IPS DF 6.9 (cell line): ENCODE measurements at places on chromosomes 7 and 10.

DNA sequence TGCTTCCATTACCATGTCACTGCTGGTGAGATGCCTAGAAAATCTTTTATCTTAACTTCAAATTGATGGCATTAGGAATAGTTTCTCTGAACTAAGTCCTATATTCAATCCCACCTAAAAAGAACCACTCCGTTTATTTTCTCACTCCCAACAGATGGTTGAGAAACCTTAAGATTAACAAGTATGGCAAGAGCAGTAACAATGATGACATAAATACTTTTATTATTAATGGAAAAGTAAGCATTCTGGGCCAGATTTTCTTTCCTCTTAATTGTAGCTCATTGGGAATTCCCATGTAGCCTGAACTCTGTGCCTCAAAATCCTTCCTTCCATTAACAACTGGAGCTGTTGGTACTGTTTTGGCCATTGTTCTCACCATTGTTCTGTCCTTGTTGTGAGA lies 21.1 kb upstream of the FAM13C start:
- no peak for DNase-seq

GRCh38 chr7:136275794-136276193 lies 298.6 kb upstream of the MTPN start:
- DNase-seq, result no peak

DNA sequence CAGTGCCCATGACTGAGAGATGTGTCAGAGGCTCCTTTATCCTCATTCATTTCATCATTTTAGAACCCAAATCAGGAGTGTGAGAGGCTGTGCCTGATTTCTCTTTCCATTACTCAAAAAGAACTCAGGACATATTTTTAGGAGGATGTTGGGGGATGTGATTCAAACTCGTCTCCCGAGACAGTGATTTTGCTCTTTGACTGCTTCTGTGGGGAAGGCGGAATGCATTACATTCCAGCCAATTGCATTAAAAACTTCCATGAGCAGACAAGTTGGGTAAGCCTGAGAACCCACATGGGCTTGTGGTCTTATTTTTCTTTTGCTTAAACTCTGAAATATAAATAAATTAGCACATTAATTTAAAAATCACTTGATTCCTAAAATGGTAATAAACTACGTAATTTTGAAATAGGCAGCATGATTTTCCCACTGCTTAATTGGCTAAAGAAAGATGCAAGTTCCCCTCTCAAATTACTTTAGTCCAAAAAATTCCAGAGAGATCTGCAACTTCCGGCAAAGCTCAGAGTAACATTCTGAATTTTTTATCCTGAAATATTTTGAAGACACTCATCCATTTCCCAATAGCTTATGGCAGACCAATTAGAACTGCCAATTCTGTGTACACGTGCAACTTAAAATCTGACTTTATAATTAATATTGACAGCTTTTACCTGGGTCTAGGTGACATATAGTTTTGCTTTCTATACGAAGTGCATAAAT lies 185.6 kb downstream of the C7orf25 start:
- DNase-seq, result no peak

GRCh38 chr10:49307921-49308320 lies 9.0 kb downstream of the C10orf71 start:
- no peak for DNase-seq

DNA sequence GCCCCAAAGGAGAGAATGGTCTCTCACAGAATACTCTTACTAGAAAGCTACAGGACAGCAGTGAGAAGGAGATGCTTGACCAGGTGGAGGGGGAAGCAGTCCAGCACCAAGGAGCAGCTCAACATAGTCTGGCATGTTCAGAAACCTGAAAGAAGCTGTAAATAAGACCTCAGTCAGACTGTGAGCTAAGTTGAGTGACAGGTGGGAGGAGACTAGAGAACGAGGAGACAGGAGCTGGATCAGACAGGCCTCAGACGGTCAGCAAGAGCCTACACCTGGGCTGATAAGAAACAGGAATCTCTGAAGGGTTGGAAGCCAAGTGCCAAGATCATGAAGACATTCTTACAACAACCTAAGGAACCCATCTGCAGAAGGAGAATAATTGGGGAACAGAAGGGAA lies 54.5 kb downstream of the ELMO1 start:
- DNase-seq, result no peak

- DNase-seq, result no peak
Observed at GRCh38 chr7:143331179-143331801, 15.4 kb downstream of the CLCN1 start.

GRCh38 chr10:49830016-49830415 lies 67.9 kb upstream of the OGDHL start:
- no peak for DNase-seq

DNA sequence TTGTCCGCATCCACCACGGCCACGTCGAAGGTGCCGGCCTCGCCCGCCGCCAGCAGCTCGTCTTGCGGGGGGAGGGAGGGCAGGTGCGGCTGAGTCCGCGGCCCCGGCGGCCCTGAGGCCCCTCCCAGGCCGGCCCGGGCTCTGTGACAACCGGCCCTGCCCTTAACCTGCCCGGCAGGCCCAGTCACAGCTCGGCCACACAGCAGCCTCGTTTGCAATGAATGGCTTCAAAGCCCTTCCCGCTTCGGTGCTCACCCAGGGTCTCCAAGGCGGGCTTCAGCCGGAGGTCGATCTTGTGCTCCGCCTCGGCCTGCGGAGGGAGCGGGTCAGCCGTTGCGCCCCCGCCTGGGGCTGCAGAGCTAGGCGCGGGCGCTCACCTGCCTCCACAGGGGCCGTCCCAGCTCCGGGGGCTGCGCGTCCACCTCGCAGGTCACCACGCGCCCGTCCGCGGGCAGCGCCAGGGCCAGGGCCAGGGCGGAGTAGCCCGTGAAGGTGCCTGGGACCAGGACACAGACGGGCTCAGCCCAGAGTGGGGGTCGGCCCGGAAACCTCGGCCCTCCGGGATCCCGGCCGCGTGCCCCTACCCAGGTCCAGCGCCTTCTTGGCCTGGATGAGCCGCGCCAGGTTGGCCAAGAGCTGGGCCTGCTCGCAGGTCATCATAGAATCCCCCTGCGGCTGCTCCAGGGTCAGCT lies 928 bp downstream of the COMTD1 start:
- no peak for DNase-seq

DNA sequence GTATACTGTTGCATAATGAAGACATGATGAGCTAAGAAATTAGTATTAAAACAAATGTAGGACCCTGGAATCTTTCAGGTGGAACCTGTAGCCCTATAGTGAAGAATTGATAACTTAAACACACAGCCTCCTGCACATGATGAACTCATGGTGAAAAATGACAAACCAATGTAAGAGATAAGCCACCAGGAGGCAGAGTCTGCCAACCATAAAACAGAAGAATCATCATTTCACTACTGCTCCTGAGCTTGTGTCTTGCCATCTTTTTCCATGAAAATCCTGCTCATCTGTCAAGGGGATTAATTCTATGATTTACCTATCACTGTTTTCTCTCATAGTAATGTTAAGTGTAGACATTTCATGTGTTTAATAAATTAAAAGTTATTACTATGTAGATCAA lies 363.9 kb downstream of the MALRD1 start:
- peak; percentile 37 for DNase-seq

- no peak for DNase-seq
Observed at GRCh38 chr10:91010952-91011351, 90.1 kb upstream of the ANKRD1 start.

DNA sequence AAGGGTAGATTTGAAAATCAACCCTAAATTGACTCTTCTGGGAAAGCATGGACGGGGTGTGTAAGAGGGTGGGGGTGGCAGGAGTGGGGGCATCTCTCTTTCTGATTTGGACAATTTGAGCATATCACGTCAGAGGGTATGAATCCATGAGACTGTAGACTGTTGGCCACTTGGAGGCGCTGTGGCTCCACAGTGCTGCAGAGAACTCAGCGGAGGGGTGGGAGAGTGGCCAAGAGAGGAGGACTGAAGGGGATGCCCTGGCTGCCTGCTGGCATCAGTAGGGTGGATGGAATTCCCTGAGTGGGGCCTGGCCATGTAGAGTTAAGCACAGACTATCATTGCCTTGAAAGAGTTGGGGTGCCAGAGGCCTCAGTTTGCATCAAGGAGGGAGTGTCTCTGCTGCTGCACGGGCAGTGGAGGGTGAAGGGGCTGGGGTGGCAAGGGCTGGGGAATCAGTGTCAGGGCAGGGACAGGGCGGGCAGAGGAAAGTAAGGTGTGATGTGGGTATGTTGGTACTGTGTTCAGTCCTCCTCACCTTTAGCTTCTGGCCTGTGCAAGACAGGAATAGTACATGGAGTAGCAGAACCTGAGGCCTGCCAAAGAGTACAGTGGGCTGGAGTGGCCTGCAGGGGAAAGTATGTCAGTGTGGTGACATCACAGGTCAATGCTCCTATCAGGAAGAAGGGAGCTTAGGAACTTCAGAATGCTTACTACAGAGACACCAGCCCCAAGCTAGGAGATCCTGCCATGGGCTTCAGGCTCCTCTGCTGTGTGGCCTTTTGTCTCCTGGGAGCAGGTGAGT lies 133.5 kb upstream of the PRSS58 start:
- DNase-seq, result peak; percentile 52

DNA sequence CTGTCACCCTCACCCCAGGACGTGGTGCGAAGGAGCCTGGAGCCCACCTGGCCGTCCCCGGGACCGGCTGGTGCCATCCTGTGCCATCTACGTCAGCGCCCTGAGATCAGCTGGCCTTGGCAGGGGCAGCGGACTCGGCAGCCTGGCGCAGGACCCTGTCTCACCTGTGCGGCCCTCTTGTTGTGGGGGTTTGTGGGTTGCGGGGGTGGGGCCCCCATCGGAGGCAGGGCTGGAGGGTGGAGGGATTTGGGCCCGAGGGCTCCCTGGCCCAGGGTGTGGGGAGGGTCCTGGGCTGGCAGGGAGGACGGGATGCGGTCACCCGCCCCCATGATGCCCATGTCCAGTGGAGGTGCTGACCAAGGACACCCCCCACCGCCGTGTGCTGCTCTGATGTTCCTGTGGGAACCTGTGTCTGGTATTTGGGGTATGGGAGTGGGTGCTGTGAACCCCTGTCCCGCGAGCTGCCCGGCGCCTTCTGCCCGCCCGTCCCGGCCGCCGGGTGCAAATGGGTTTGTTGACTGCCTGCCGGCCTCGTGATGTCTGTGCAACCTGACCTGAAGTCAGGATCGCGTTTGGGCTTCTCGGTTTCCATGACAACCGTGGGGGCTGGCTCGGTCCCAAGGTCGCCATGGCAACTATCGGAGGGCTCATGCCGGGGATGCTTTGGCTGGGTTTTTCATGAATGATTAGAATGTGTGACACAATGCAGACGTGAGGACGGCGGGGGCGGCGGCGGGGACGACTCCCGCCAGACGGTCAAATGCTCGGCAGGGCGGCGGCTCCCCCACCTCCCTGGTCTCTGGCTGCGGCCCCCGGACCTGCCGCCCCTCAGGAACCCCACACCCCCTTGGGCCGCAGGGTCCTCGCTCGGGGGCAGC lies 7.3 kb downstream of the MAFK start:
- no peak for DNase-seq

DNA sequence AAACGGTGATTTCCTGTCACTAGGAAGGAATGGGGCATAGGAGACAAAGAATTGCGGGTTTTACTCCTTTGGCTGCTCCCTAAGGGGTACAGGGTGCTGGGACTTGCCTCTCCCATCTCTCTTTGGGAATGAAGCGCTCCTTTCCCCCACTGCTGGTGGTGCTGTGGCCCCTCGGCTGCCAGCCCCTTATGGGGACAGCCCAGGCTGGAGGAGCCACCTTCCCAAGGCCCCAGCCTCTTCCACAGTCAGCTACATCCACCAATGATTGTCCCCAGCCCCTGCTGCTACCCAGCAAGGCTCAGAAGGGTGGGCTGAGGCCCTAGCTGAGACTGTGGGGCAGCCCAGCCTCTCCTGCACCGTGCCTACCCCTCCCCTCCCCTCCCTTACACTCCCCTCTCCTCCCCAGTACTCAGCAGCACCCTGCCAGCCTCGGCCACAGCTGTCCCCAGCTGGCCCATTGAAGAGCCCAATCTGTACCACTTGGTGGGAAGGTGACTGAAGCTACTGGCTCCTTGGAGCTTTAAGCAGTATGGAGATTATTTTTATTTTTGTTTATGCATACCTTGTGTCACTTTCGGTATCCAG lies 19.0 kb downstream of the PRKAG2 start:
- no peak for DNase-seq

- DNase-seq, result no peak
Observed at GRCh38 chr10:21048068-21048467, 151.0 kb upstream of the NEBL start.

- DNase-seq, result peak; percentile 79
Observed at GRCh38 chr10:25522946-25523608, 348.3 kb downstream of the GPR158 start.

GRCh38 chr7:71286336-71286735 lies 154.4 kb downstream of the GALNT17 start:
- no peak for DNase-seq

DNA sequence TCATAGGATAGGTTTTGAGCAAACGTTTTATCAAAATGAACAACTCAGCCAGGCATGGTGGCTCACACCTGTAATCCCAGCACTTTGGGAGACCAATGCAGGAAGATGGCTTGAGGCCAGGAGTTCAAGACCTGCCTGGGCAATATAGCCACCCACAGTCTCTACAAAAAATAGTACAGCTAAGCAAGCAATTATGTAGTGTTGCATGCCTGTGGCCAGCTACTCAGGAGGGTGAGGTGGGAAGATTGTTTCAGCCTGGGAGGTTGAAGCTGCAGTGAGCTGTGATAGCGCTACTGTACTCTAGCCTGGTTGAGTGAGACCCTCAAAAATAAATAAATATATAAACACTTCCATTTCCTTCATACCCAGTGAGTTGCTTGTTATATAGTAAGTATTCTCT lies 67.1 kb downstream of the LSMEM1 start:
- no peak for DNase-seq

DNA sequence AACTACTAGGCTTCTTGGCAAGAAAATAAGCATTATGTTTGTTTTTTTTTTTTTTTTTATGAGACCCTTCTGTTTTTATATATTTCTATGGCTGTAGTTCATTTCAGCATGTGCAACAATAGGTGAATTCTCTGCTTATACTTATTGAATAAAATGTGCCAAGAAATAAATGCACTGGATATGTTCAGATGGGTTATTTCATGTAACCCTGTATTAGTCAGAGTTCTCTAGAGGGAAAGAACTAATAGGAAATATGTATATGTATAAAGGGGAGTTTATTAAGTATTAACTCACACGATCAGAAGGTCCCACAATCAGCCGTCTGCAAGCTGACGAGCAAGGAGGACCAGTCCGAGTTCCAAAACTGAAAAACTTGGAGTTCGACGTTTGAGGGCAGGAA lies 292.8 kb downstream of the CSTF2T start:
- no peak for DNase-seq

- DNase-seq, result no peak
Observed at GRCh38 chr10:123890756-123891143, 857 bp downstream of the CPXM2 start.

GRCh38 chr10:88467835-88468485 lies 115.2 kb downstream of the RNLS start:
- DNase-seq, result no peak

GRCh38 chr7:103593691-103594090 lies 147.7 kb upstream of the SLC26A5 start:
- no peak for DNase-seq

DNA sequence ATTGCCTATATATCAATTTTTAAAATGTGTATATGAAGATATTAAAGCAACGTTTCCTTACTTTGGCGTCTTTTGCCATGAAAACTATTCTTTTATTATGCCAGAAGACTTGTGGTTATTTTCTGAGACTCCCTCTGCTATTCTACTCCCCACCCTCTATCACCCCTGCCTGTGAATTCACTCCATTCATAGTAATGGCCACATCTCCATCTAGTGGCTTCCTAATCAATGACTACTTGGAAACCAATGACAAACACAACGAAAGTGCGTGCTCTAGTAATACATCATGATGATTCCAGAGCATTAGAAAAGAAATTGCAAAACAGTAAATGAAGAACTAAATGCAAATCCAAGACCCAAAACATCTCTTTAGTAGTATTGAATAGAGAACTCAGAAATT lies 186.7 kb upstream of the HGF start:
- peak; percentile 41 for DNase-seq

- DNase-seq, result no peak
Observed at GRCh38 chr7:105267244-105267643, 121.5 kb downstream of the SRPK2 start.
